Ovary (tissue), 10 donors: ENCODE measurements at places on chromosomes 2 and 18. TPM values are rescaled to one million over a fixed set of nuclear protein-coding genes. Genes with fewer than 3 reads are reported as not detected.

GRCh38 chr2:96097951-96098823, 18.2 kb downstream of the ADRA2B start:
- no peak for DNase-seq

DNA sequence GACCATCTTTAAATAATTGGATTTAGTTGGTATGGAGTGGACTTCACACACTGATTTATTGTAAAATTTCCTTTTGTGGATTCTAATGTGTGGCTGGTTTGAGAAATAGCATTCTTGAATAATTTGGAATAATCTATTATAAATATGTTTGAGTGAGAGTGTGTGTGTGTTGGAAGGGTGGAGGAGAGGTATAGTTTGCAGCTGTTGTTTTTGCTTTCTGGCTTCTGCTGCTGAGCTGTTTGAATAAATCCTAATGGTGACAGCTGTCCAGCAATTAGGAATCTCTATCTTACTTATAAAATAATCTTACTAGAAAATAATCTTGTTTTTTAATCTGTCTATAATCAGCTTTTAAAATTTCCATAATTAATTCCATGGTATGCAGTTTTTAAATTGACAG, 1283.0 kb upstream of the CDH2 start:
- no peak for DNase-seq

Gene NR4A2
- polyA plus RNA-seq: 4.4 TPM

DNA sequence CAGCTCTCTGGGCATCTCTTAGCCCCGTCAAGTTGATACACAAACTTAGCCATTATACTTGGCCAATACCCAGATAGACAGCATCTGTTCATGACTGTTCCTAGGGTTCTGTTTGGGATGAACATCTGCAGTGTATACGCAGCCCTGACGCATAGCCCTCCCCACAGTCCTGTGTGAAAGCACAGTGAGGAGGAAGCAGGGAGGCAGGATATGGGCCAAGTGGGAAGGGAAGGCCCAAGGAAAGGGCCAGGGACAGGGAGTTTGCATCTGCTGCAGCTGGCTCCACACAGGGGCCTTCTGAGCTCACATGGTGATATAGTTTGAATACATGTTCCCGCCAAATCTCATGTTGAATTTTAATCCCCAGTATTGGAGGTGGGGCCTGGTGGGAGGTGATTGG, 80.2 kb downstream of the CMPK2 start:
- DNase-seq: no peak

- DNase-seq: no peak
Observed at GRCh38 chr18:36766836-36767235, 62.0 kb downstream of the TPGS2 start.

Gene LONRF2
- 16.5 TPM for polyA plus RNA-seq
